Stimulated activated CD4-positive, alpha-beta T cell treated with anti-CD3 and anti-CD28 coated beads, Interleukin-1b, Interleukin-23, amount 100 ng/mL, for 48 hours (primary cell): ENCODE measurements at places on chromosomes 6 and 20.

DNA sequence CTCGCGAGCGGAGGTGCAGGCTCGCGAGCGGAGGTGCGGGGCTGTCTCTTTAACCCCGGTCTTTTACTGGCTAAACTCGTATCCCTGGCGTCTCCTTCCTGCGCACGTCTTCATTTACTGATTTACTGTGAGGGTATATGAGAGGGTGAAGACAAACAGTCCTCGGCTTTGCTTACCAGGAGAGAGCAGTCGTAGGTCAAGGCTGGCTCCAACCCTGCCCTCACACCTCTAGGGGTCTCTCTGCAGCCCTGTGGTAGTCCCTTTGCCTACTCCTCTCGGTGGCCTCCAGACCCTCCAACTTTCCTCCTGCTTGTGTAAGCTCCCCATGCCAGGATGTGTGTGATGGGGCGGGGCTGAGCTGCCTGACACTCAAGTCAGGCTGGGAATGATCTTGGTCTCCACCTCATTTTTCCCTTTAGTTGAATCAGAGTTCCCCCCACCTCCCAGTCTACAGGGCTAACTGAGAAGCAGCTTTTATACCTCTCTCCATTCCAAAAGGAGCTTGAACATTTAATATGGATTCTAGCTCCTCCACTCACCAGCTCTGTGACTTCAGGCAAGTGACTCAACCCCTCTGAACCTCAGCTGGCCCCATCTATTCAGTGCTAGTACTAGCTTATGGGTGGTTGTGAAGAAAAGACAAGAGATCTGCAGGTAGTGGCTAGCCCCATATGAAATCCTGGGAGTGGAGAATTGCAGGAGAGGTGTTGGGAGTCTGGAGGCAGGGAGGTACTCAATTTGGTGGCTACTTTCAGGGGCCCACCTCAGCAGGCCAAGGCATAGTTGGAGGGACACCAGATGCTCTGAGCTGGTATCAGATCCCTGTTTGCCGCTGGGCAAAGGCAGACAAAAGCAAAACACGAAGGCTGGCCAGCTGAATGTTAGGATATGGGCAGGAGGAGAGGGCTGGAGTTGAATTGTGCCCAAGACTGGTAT, 902 bp downstream of the SLC29A1 start:
- DNase-seq = no peak

DNA sequence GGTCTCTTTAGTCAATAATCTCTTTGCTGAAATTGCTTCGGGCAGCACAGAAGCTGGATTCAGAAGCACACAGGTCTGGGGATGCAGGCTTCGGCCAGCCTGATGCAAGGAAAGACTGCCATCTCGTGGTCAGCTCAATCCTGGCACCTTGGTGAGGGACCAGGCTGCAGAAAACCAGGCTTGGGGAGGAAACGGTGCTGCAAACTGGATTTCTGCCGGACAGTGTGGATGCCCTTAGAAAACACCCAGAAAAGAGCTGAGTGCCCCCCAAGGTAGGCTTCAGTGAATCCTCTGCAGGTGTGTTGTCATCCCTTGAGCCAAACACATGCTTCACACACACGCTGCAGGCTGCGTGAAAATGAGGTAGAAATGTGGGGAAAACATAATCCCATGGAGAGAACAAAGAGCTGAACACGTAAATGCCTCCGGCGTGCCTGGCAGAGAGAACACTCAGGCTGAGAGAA, 89.8 kb upstream of the PAX1 start:
- peak; percentile 47 for DNase-seq

- no peak for DNase-seq
These were observed 598 bp downstream of the OGFR start for GRCh38 chr20:62805155-62805710.

- peak; percentile 12 for DNase-seq
These were observed 213.6 kb upstream of the DTNBP1 start for GRCh38 chr6:15876406-15876805.

GRCh38 chr6:159594106-159594749, 98.8 kb downstream of the SOD2 start:
- DNase-seq = no peak

DNA sequence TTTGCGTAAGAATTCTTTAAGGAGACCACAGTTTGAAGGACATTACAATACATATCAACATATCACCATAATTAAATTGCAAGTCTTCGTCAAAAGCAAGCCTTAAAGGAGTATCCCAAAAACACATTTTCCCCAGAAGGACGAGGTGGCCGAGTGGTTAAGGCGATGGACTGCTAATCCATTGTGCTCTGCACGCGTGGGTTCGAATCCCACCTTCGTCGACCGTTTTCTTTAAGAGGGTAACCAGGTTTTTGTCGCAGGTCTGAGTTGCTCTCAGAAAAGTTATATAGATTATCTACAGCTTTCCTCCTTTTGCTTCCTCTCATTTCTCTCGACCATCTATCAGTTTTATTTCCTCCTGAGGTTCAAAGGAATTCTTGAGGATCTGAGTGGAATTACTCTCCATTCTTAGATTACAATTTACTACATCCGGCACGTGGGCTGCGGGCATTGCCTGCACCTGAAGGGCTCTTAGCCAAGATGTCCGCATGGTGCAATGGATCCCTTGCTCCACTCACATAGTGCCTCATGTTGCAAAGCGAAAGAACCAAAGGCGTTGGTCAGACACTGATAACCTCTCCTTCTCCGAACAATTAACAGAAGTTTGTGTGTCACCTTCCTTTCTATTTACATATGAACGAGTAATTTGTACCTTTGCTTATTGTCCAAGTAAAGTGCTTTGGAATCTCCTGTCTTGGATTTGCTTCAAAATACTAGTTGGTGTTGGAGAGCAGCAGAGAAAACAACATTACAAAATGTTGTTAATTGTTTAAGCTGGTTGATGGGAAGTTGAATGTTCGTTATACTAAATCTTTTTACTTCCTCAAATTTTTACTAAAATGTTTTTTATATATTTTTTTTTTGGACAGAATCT, 14.0 kb downstream of the POM121L2 start:
- peak; percentile 38 for DNase-seq

DNA sequence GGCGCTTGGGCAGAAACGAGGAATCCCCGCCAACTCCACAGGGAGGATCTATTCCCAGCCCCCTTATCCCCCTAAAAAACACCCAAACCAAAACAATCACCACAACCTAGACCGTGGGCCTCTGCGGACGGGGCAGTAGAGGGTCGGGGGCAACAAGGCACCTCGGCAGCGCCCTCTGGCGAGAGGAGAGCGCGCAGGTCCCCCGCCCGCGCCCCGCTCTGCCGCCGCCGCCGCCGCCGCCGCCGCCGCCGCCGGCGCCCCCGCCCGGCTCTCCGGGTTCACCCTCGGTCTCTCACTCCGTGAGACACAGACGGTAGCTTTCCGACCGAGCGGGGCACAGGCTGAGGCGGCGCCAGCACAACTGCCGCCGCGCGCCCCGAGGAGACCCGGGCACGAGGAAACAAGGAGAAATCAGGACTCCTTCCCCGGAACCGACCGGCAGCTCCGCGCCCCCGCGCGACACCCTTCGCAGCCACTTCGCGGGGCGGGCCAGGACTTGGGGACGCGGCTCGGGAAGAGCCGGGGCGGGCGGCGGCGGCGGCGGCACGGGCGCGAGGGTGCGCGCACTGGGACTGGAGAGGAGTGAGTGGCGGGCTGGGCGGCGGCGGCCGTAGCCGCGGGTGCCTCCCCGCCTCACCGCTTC, at the start of gene SLC35F1:
TSS of gene SLC35F1 (plus strand) at position 307 of the 643 bp plus-strand sequence.
- peak; percentile 19 for DNase-seq

DNA sequence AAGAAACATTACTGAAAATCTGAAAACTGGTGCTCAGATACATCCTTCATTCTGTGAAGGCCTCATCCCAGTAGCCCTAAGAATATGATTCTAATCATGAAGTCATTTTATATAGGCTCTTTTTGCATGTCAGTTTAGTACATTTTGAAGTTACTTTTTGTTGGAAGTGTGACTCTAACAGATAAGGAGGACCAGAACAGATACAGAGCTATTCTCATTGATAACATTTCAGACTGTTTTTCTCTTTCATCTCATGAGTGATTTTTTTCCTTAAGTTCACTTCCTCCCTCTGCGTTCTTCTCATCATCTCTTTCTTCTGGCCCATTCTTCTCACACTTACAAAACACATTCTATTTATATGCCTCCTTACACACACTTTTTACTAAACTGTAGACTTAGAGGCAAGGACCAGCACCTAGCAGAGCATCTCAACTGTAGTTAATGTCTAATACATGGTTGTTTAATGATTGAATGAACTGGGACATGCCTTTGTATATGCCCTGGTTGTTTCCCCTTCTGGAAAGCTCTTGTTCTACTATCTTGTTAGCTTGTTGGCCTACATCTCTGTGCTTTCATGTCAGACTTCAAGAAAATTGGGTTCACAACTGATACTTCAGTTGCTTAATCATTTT, 8.7 kb downstream of the CTNNBL1 start:
- no peak for DNase-seq

GRCh38 chr6:144352331-144352730, 67.2 kb downstream of the UTRN start:
- no peak for DNase-seq

DNA sequence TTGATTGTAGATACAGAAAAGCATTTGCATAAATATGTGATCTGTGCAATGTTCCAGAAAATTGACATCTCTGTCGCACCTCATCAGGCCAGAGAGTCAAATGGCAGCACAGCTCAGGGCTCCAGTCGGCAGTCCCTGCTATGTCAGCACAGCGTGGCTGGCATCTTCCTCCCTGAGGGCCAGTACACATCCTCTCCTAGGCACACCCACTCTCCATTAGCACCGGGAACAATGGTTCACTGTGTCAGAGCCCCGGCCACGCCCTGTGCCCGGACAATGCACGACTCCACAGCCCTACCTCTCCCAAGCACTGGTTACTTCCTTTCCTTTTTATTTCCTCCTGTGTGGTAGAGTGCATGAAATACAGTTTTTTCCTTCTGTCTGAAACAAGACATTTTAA, 114.9 kb downstream of the FOXC1 start:
- no peak for DNase-seq

- no peak for DNase-seq
These were observed 805.8 kb upstream of the GJE1 start for GRCh38 chr6:141326925-141327324.

GRCh38 chr20:40753472-40753871, 64.4 kb upstream of the MAFB start:
- no peak for DNase-seq

DNA sequence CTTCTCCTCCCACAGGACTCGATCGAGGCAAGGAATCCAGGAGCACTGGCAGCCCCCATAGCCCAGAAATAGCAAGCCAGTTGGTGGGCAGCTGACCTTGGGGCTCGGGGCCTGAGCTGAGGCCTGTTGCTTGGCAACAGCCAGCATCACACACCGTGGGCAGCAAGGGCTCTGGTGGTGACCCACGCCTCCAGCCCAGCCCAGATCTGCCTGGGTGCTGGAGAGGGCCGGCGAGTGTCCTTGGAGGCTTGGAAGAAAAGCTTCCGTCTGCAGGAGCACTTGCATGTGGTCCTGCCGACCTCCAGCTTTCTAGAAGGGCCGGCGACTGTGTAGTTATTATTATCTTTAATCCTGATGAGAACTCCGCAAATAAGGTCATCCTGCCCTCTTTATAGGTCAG, 67.3 kb downstream of the STK35 start:
- no peak for DNase-seq

DNA sequence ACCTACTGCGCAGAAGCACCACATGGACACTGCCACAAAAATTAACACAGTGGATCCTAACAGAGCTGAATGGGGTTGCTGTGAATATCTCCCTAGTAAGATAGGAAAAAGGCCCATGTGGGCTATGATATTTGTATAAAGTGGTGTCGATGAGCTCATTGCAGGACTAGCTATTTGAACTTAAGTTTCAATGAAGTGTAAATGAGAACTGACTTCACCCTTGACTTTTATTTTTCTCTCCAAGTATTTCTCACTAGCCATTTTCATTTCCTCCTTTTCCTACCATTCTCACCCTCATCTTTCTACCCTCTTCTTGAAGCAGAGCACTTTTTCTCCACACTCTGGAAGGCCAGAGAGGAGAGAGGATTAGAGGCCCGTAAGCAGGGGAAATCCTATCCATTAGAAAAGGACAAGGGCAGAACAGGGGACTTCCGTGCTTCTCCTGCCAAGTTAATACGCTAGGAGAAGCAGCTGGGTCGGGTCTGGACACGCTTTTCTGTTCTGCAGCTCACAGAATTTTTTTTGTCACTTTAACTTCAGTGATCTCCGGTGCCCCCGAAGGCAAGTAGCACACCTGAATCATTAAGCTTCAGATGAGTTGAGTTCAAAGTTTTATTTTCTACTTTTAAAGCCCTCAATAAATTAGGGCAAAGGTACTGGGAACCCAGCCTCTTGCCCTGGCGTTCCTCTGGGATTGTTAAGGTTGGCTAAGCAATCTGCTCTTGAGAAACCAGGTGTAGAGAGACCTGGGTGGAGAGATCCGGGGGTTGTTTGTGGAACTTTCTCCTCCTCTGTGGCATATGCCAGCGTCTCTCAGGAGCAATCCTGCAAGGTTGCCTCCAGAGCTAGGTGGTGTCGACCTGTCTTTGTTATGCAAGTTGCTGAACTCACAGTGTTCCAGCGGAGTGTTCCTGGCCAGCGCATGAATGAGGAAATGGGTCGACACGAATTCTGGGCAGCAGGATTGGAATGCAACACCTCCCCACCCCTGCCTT, 56.2 kb upstream of the ARID1B start:
- no peak for DNase-seq
